ENCODE measurements at places on chromosomes 3 and 15. TPM values are rescaled to one million over a fixed set of nuclear protein-coding genes. Genes with fewer than 3 reads are reported as not detected.

DNA sequence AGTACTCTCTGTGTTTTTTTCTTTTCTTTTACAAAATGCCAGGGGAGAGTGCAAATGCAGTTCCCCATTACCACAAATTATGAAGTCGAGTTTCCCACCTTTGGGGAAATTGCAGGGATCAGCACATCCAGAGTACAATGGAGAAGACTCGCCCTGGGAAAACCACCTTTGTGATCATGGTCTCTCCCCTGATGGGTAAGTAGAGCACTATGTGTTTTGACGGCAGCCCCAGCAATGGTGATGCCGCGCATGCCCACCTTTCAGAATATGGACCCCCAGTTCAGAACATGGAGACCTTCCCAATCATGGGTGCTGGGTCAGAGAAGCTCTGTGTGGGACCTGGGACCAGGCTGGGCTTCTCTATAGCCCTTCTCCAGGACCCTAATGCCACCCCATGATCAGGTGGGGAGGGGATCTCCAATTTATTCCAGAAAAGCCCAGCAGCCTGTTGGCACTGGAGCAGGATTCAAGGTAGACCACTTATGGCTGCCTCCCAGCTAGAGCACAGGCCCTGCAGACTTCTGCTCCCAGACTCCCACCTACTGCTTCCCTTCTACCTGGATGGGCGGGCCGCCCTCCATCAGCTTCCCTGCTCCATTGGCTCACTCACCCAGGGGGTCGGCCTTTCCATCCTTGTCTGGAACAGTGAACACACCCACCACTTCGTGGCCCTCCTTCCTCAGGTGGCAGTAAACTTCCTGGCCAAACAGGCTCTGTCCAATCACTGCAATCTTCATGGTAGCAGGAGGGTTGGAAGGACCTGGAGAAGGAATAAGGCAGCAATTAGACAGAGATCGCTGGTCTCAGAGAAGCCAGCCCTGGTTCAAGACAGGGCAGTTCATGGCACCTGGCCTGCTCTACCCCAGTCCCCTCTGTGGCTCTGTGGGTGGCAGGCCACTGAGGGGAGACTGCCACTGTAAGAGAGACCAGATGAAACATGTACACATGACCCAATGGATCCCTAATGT is 19.9 kb downstream of the ALDH1L1 start:
- no peak for DNase-seq

DNA sequence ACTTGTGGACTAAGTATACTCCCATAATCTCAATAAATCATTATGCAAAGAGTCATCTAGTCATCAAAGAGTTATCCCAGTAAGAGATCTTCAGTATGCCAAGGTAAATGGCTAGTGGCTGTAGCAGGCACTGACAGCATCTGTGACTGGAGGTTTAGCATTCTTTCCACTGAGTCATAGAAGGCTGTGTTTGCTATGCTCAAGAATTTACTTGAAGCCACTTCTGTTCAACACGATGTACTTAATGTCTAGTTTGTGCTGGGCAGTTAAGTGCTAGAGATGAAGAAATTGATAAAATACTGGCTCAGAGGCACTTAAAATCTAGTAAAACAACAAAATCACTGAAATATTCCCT is 13.0 kb downstream of the ZBED2 start:
- DNase-seq: no peak

- no peak for DNase-seq
Observed at GRCh38 chr3:127858937-127859336, 36.6 kb upstream of the MGLL start.

Gene ATP1B3
- total RNA-seq: 25.5 TPM

Gene TRANK1
- total RNA-seq: 107 TPM
